ENCODE measurements at places on chromosomes 6 and 20.

GRCh38 chr20:34637245-34638038 lies 39.5 kb downstream of the PIGU start:
- no peak for DNase-seq

DNA sequence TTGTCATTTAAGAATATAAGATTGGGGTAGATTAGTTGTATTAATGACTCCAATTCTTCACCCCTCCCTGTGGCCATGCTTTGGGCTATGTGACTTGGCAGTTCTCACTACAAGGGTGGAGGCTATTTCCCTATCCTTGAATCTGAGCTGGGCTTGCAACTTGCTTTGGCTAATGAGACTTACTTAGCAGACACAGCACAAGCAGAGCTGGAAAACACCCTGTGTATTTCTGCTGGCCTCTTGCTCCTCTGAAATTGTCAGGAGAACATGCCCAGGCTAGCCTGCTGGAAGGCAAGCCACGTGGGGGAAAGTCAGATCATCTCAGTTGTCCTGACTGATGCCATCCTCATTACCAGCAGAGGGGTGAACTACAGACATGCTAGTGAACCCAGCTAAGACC lies 126.5 kb upstream of the HDGFL1 start:
- DNase-seq: no peak

- DNase-seq: no peak
These were observed 1199.8 kb upstream of the GJE1 start for GRCh38 chr6:140932909-140933308.

DNA sequence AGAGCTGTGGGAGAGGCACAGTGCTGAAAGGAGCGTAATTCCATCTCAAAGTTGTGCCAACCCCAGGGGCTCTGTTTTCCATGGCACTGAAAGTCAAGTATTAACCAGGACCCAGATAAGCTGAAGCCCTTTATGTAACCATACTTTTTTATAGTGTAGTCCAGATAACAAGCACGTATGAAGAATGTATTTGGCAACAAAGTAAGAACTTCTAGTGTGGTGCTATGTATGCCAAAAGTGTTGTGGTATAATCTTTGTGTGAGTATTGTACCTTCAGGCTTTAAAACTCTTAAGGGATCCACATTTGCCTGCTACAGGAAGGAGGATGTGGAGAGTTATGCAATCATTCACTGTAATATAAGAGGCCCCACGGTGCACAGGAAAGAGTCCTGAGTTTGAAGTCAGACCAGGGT lies 129.4 kb downstream of the IBTK start:
- DNase-seq: no peak

- DNase-seq: no peak
These were observed 13.6 kb upstream of the SRSF6 start for GRCh38 chr20:43444107-43444506.

- peak; percentile 74 for DNase-seq
These were observed 22.5 kb upstream of the NHSL1 start for GRCh38 chr6:138521790-138522189.

DNA sequence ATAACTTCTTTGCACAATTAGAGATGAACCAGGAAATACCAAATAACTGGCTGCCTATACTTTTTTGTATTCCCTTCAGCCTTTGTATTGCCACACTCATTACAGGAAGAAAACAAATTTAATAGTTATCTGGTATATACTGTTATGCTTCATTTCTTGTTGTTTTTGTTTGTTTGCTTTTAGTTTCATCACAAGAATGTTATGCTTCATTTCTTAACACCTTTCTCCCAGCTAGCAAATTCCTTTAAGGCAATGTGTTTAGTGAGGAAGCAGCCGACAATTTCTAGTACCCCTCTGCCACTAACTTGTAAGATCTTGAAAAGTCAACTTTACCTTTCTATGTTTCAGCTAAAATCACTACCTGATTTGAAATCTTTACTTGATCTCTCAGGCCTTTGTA lies 1.4 kb downstream of the NCOA6 start:
- no peak for DNase-seq

- DNase-seq: no peak
These were observed 31.5 kb downstream of the ILRUN start for GRCh38 chr6:34665019-34665418.

- no peak for DNase-seq
These were observed 37.1 kb upstream of the B4GALT5 start for GRCh38 chr20:49750611-49751396.

- peak; percentile 17 for DNase-seq
These were observed 34.4 kb downstream of the PCNA start for GRCh38 chr20:5085380-5085779.

GRCh38 chr20:14707026-14707680 lies 369.7 kb upstream of the FLRT3 start:
- no peak for DNase-seq

GRCh38 chr6:6583836-6584235 lies 4.7 kb upstream of the LY86 start:
- DNase-seq: no peak

DNA sequence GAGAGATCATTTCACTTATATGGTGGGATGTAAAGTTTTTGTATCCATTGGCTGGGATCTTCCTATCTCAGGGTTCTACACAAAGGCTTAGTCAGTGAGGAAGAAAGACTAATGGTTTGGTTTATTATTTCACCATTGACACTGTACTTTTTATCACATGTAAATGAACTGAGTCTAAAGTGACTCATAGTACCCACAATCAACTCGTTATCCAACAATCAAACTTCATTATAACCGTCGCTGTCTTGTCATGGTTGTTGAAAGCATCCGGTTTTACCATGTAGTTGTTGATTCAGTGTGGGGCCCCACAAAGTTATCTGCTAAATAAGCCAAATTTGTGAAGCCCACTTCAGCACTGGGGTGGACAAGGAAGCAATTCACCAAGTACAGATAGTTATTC lies 55.8 kb upstream of the MTRF1L start:
- DNase-seq: no peak

GRCh38 chr20:54227241-54227640 lies 19.4 kb downstream of the PFDN4 start:
- DNase-seq: no peak

GRCh38 chr6:34310817-34311216 lies 62.0 kb upstream of the SMIM29 start:
- no peak for DNase-seq

DNA sequence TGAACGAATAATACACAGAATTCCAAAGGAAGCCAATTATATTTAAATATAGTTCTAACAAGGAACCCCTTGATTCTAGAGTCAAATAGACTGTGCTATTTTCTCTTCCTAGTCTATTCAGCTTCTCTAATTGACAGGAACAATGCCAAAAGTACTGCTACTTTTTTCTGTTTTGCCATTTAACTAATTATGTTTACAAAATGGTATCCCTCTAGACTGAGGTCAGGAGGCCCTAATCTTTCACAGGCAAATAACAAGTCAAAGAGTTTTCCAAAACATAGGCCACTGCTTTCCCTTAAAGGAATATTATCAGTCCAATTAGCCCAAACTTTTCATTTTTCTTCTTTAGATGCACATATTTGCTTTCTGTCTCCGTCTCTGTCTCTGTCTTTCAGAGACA lies 539.3 kb downstream of the RFPL4B start:
- no peak for DNase-seq

- no peak for DNase-seq
These were observed 54.3 kb downstream of the TCP11 start for GRCh38 chr6:35086636-35087360.

DNA sequence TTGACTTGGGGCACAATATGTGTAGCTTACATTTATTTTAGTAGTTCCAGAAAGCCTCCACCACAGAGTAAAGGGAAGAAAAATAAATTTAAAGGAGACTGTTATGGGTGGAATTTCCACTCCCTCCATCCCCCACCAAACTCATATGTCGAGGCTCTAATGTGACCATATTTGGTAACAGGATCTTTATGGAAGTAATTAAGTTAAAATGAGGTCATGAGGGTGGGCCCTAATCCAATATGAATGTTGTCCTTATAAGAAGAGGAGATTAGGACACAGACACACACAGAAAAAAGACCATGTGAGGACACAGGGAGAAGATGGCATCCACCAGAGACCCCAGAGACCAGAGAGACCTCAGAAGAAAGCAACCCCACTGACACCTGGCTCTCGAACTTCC lies 189.7 kb downstream of the EDN1 start:
- no peak for DNase-seq

DNA sequence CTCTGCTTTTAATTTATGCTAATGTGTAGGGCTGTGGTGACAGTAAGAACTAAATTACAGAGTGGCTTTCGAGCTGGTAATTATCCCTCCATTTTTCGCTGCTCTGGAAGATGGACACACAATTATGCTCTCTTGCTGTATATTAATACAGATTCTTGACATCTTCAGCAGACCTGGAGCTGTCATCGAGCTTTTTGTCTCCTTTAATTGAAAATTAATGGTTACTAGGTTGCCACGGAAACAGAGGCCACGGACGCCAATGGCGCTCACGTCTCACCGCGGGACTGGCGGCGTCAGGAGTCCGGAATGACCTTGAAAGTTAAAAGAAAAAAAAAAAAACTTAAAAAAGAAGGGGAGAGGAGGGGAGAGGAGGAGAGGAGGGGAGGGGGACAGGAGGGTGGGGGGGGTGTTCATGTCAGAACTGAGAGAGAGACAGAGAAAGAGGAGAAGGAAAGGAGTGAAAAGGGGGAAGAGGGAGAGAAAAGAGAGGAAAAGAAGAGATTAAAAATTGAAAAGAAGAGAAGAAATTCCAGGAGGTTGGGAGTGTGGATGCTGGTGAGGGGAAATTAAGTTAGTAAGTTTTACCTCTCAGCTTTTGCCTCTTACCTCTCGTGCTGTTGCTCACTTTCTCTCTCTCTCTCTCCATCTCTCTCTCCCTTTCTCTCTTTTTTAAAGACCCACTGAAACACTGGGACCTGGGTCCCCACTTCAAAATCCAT lies 22.1 kb upstream of the FOXP4 start:
- no peak for DNase-seq

- no peak for DNase-seq
These were observed 310.7 kb downstream of the EYA4 start for GRCh38 chr6:133551847-133552341.

GRCh38 chr6:126720304-126720703 lies 380.4 kb downstream of the CENPW start:
- DNase-seq: no peak

DNA sequence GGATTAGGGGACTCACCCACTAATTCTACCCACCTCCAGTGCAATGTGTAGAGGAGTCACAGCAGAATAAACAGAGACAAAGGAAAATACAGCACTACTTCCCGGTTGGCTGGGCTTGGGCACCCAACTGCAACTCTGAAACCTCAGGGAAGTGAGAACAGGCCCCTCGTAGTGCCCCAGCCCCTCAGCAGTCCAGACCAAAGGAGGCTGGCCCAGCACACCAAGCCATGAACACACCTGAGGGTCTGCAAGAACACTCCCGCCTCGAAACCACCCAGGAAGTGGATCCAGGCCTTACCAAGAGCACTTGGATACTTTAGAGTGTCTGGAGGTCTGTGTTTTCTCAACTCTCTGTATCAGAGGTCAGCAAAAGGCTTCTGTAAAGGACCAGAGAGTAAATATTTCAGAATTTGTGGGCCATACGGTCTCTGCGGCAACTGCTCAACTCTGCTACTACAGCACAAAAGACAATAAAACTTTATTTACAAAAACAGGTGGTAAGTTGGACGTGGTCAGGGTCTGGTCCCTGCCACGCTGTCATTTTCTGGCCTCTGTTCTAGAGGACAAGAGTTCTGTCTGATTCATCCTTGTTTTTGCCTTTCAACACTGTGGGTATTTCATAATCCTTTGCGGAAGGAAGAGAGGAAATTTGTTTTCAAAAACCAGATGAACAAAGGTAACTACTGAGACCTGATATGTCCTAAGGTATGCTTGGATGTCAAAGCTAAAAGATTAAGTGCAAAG lies 154.6 kb downstream of the PTPRT start:
- DNase-seq: no peak

GRCh38 chr20:1212607-1213396 lies 9.5 kb downstream of the C20orf202 start:
- peak; percentile 72 for DNase-seq

DNA sequence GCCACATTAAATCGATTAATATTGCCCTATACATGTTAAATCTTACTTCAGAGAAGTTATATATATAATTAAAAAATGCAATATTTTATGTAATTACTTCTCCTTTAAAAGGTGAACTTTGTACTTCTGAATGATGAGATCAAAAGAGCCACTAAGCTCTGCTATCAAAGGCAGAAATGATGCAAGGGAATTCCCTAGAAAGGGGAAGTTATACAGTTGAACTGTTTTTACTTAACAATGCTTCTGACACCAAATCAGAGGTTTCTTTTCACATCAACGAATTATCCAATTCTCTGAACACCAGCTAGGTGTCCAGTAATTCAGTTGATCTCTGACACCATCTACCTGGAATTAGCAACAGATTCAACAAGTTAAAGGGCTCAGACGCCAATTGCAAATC lies 319.9 kb upstream of the TSHZ2 start:
- no peak for DNase-seq
